ENCODE measurements at places on chromosomes 3 and 15.

GRCh38 chr15:100720406-100720967 lies 118.1 kb downstream of the ASB7 start:
- DNase-seq = no peak

DNA sequence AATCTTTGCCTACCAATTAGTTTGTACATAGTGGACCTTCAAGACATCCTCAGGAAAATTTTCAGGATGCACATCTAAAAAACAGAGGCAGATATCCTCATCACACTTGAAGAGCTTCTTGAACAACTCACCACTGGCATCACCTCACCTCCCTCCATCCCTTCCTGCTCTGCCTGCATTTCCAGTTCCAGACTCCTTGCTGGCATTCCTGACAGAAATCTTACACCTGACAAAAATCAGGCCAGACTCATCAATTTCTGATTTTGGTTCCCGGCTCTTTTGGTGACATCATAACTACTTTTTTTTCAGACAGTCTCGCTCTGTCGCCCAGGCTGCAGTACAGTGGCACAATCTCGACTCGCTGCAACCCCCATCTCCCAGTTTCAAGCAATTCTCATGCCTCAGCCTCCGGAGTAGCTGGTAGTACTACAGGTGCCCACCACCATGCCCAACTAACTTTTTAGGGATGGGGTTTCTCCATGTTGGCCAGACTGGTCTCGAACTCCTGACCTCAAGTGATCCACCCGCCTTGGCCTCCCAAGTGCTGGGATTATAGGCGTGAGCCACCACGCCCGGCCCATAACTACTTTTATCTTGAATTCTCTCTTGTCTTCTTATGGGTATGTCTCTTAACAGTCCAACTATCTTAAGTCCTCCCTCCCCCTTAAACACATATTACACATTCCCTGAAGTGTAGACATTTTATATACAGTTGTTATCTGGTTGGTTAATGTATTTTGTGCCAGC lies 216.6 kb upstream of the IL12A start:
- no peak for DNase-seq

- DNase-seq = no peak
Observed at GRCh38 chr3:57546616-57547015, 2.5 kb upstream of the DNAH12 start.

DNA sequence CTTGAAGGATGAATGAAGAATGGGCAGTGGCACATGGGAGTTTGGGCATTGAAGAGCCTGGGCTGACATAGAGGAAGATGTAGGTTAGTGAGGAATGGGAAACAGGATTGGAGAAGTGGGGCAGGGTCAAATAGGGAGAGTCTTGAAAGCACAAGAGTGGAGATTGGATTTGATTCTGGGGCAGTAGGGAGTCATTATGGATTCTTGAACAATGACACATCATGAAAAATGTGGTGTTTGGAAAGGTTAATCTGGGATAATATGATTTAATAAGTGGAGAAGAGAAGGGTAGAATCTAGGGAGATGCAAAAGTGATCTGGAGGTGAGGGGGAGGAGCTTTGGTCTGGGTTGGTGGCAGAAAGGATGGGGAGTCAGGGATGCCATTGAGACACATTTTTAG lies 45.4 kb upstream of the ROPN1 start:
- no peak for DNase-seq

DNA sequence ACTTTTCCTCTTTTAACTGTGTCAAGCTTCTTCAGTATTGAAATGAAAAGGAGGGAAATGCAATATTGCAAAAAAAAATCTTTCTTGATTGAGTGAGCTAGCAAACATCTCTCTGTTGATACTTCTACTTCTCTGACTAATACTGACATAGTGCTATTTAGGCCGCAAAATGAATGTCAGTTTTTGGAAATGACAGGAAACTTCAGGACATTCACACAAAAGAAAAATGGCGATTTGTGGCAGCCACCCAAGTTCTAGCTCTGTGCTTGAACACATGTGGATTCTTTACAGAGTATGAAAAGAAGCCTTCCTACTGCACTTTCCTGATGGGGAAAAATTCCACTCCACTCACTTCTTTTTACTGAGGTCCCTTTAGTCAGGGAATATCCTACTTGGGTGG lies 486.8 kb upstream of the ALCAM start:
- DNase-seq = no peak

DNA sequence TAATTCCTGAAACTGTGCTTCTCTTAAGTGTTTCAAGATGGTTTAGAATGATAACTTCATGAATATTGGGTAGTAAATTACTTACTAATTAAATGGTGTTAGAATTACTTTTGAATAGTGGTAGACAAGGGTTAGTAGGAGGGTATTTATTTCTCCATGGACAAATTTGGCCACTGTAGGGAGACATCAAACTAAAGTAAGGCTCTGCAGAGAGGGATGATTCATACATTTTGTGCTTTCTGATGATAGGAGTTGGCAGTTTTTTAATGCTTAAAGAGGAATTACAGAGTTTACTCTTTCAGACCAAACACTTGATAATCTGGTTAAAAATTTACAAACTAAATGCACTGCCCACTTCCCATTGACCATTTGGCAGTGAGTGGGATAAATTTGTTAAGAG lies 127.6 kb downstream of the NAALADL2 start:
- no peak for DNase-seq

All from NCI-H146 (cell line).